ENCODE measurements at places on chromosomes 1 and 21. TPM values are rescaled to one million over a fixed set of nuclear protein-coding genes. Genes with fewer than 3 reads are reported as not detected.

The ADGRL4 gene
- 11.8 TPM for polyA plus RNA-seq

The PGLYRP4 gene
- polyA plus RNA-seq, result not detected

DNA sequence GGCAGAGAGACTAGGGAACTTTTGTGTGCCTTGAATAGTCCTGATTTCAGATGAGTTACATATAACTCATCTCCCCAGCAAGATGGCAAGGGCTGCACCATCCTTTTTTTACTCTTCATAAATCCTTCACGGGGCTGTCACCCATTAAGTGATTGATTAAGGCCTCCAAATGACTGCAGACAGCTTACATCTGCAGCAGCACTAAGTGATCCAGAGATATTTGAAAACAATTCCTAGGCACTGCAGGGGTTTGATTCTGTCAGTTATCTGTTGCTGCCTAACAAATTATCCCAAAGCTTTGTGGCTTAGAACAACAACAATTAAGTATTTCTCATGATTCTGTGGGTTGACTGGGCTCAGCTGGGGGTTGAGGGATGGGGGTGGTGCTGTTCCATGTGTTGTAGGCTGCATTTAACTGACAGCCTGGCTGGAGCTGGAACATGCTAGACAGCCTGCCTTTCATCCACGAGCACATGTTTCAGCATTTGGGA, 19.3 kb downstream of the TEX38 start:
- no peak for DNase-seq

GRCh38 chr1:215405211-215405610, 161.9 kb upstream of the KCTD3 start:
- DNase-seq, result no peak

- no peak for DNase-seq
Measured at GRCh38 chr1:224718470-224719053, 102.4 kb downstream of the CNIH3 start.

All from right lung (tissue), 10 donors.